ENCODE measurements at places on chromosomes 16 and 17.

GRCh38 chr17:81651692-81652091, 4.7 kb downstream of the PDE6G start:
- no peak for DNase-seq

DNA sequence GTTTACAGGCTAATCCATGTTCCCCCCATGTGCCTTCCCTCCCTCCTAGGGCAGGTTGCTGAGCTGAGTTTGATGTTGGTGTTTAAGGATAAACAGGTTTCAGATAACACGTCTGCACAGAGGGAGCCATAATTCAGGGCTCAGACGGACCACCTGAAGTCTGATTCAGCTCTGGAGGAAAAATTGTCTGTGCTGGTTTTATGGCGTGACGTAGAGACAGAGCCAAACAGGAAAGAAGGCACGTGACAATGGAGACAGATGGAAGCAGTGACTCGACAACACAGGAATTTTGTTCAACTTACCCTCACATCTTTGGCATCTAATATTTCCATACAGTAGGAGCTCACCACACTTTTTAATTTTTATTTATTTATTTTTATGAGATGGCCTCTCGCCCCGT, 10.7 kb upstream of the USP10 start:
- DNase-seq, result no peak

DNA sequence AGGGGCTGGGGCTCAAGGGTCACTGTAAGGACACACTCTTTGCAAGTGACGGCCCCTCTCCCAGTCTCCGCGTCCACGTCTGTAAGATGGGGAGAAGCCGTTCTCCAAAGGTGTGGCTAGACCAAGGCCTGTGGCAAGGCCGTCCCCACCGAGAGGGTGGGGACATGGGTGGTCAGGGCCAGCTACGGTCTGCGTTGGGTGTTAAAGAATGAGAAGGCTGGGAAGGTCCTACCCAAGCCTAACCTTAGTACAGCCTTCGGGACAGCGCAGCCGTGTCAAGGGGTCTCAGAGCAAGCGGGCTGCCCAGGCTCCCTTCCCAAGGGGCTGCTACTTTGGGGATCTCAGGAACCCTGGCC, 1.9 kb downstream of the C1QTNF8 start:
- no peak for DNase-seq

DNA sequence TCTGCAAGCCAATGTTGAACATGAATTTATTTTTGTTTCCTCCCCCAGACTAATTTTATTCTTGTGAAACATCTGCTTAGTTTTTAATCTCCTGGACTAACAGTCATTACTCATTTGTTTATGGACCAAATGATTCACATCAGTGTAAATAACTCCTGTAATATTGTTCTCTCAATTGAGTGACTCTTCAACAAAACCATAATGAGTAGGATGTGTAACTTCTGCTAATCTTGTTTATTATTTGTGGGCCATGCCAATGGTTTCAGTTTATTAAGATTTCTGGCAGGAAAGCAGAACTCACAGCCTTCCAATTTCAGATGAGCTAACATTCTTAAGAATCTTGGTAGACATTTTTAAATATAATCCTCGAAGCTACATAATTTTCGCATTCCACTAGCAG, 1216.3 kb upstream of the GOT2 start:
- DNase-seq, result no peak

- no peak for DNase-seq
Measured at GRCh38 chr17:66751771-66752170, 83.1 kb upstream of the CACNG5 start.

DNA sequence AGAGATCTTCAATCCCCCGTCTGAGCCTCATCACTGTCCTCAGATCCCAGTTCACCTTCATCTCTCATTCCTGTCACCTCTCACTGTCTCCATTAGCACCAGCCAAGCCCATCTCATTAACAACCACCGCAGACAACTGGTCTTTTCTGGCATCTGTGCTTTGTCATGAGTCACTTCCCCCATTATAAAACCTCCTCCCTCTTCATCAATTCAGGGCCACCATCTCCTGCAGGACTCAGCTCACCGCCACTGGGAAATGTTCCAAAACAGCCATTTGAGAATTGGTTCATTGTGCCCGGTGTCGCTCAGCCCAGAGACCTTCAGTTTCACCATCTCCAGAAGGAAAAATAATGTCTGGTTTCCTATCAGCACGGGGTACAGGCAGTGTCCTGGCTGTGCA, 56.9 kb upstream of the TEKT3 start:
- no peak for DNase-seq

DNA sequence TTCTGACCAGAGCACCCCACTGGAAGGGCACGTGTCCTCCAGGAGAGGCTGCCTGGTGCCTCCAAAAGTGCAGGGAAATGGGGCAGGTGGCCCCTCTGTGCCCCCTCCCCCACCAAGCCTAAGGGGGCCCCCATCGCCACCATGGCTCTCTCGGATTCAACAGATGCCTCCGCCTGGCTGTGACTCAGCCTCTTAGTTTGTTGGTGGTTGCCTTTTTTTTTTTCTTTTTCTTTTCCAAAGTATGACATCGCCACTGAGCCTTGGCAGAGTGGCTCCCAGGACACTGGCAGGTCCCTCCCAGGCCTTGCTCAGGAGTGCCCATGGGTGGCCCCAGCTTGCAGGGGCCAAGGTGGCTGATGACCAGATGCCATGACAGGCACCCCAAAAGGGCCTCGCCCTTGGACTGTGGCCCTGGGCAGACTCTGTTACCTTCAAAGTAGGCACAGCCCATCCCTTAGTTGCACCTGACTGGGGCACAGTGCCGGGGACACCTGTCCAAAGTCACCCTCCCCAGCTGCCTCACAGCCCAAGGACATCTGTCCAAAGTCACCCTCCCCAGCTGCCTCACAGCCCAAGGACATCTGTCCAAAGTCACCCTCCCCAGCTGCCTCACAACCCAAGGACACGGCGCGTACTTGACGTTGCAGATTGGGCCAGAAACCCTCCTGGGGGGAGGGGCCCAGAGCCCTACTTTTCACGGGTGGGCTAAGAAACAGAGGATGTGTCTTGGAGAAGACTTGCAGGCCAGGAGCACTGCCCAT, 29.6 kb downstream of the NPTX1 start:
- DNase-seq, result no peak

DNA sequence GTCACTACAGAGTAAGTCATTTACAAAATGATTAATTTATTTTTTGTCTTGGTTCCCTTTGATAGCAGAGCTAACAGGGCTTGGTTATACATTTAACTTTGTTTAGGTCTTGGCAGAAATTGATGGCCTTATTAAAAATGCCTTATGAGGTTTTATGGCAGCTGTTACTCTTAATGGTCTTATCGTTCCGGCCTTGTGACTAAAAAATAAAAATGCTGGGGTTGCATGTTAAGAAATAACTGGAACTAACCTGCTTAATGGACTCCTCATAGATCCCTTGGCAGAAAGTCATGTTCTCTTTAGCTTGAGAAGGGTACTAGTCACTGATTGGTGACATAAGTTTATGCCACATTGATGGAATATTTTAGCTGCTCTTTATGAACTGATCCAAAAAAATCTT, 18.3 kb downstream of the COX11 start:
- DNase-seq, result no peak

DNA sequence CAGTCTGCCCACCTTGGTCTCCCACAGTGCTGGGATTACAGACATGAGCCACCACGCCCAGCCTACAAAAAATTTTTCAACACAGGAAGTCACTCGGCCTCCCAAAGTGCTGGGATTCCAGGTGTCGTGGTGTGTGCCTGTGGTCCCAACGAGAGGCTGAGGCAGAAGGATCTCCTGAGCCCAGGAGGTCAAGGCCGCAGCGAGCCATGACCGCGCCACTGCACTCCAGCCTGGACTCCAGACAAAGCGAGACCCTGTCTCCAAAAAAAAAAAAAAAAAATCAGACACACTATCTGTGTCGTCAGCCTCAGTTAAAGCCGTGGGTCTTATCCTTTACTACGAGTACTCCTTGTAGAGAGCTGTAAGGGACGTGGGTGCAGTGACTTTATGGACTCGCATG, 15.8 kb downstream of the USP22 start:
- DNase-seq, result no peak

DNA sequence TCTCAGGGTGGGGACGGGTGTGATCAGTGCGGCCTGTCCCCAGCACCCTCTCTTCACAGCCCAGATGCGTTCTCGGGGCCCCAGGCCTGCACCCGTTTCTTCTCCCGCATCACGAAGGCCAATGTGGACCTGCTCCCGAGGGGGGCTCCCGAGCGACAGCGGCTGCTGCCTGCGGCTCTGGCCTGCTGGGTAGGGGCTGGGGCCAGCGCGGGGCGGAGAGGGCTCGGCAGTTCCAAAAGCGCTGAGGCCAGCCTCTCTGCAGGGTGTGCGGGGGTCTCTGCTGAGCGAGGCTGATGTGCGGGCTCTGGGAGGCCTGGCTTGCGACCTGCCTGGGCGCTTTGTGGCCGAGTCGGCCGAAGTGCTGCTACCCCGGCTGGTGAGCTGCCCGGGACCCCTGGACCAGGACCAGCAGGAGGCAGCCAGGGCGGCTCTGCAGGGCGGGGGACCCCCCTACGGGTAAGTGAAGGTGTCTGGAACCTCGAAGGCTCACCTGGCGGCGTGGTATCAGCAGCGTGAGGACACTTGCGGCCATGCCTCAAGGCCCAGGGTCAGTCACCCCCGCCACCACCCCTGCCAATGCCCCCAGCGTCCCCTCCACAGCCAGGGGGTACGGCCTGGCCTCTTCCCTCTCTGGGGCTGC, 4.4 kb downstream of the MSLN start:
- DNase-seq, result no peak

DNA sequence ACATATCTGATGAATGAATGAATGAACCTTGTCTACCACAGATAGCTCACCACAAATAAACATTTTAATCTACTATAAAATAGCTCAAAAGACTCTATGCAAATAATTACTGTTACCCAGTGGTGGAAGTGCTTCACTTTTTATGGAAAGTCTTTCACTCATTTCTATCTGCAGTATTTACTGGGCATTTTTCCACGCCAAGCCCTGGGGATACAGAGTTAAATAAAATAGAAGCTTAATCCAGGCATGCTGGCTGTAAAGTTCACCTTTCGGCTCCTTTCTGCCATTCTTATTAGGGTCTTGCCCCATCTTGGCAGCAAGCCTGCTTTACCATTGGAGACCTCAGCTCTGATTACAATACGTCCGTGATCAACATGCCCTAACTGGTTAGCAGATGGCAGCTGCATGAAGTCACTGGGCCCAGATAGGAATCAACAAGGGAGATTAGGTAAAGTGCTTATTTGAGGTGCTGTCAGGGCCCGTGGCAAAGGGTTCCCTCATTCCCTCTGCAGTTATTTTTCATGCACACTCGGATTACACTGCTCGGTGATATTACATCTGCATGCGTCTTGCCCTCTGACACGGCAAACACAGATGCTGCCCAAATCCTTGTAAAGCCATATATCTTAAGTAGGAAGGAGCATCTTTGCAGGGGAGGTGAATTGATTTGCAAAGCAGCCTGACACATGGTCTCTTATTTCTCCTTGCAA, 648.9 kb downstream of the WWOX start:
- no peak for DNase-seq

All from CD4-positive, alpha-beta T cell treated with Interleukin-15 for 4 hours (primary cell).